ENCODE measurements at places on chromosomes 7 and 10.

DNA sequence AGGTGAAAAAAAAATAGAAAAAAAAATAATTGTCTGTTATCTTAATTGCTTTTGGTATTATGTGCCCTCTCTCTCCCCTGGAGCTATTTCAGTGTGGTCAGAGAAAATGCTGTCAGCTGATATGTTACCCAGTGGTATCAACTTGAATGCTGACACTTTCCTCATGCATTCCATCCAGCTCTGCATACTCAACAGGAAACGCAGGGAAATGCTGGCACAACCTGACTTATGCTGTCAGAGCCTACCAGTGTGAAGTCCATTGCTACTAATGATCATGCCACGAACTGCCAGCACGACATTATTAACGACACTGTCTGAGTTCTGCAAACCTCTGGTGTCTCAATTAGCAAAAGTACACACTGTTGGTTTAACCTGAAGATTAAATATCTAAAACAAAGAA is 182.8 kb downstream of the ZWINT start:
- no peak for DNase-seq

DNA sequence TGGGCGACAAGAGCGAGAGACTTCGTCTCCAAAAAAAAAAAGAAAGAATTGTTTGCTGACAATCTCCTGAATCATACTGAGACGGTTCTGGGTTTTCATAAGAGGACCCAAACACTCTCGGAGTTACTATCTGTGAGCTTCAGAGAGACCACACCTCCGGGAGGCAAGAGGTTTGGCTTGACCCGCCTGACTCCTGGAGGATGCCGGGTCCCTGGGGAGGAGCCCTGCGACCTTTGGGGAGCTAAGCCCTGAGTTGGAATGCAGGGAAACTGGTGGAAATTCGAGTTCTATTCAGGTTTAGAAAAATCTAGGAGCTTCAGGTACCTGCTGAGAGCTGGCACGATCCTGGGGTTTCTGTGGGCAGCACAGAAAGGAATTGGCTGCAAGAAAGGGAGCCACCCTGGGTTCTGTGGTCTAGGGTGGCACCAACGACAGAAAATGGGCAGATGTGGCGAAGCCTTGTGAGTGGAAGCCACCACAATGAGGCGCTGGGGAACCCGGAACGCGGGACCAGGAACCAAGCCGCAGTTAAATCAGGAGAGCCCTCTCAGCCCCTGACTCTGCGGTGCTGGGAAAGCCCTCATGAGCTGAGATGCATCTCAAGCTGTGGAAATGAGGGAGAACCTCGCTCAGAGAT is 21.9 kb upstream of the GATAD1 start:
- DNase-seq, result no peak

DNA sequence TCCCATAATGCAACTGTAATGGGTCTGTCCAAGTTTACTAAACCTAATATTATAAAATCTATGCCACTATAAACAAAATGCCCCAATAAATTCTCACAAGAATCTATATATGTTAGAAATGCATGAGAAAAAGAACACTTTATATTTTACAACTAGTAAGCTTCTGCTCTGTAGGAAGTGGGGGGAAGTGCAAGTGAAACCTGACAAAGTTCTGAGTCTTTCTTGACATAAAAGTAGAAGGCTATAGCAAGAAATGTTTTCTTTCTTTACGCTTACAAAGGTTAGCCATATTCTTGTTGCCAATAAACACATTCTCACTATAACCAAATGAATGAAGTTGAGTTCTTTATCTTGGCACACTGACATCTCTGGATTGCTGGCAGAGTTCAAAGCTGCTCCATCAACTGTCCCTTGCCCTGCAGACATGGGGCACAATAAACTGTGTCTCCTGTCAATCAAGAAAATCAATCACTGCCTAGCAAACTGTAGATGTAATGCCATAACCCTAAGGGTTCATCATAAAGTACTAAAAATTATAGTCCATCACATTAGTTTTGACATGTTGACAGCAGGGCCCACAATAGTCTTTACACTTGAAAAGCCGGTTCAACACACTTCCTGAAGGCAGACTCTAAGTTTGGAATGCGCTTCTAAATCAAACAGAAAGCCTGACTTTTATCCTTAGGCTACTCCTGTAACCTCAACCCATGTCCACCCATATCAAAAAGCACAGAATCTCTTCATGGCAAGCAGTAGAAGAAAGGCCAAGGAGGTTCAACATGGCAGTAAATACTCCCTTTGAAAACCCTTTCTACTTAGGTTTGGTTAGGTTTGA is 58.6 kb downstream of the TPK1 start:
- no peak for DNase-seq

- no peak for DNase-seq
Measured at GRCh38 chr10:83542774-83543411, 596.4 kb upstream of the GHITM start.

DNA sequence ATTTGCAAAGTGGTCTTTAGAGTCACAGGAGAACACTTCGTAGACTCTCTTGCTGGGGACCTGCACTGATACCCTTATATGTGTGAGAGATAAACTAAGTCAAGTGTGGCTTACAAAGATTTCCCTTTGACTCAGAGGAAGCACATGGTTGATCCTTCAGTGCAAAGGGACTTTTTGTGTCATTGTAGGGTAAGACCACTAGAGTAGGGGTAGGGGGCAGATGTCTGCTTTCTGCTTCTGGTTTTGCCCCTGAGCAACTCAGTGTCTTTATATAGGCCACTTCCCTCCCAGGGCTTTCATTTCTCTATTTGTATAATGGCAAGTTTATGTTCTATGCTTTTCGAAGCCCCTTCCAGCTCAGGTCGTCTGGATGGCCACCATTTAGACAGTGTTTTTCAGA is 281.7 kb downstream of the SORCS3 start:
- no peak for DNase-seq

DNA sequence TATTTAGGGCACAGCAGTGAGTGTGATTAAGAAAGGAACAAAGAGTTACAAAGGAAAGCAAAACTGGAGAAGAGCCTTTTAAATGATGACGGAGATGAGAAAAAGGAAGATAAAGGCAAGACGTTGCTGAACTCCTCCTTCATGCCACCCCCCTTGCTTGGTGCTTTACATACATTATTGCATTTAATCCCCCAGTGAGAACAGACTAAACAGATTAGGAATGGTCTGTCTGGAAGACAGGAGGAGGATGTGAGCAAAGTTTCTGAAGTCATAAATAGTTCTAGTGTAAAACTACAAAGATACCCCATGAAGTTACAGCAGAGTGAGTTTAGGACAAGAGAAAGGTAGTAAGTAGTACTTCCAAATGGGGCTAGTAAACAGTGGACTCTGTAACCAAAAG is 113.5 kb downstream of the PLCE1 start:
- DNase-seq, result no peak

DNA sequence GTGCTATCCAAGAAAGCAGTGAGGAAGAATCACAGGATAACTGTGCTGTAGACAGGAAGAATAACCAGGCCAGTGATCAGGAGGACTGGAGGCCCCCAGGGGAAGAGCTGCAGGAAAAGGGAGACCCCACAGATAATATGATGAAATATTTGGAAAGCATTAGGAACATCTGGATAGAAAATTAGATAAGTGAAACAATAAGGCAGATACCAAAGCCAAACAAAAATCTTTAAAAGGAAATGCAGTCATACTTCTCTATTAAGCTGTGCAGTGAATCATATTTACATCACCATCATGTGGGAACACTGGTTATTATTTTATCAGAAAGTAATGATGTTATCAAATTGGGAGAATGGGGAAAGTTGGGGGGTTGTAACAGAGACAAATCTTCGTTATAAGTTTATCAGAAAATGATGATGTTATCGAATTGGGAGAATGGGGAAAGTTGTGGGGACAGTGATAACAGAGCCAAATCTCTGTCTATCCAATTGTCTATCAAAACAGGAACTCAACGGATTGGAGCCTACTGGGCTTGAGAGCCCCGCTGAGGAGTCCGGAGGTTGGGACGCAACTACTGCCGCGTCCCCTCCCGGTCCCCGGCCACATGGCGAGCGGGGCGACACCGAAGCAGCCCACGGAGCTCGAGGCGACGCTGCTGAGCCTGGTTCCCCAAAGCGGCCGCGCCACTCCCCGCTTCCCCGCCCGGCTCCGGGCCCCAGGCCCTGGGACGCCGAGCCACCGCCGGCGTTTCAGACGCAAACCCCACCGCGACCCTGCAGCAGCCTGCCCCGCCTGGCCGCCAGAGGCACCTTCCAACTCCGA is 14.0 kb upstream of the RALA start:
- no peak for DNase-seq

DNA sequence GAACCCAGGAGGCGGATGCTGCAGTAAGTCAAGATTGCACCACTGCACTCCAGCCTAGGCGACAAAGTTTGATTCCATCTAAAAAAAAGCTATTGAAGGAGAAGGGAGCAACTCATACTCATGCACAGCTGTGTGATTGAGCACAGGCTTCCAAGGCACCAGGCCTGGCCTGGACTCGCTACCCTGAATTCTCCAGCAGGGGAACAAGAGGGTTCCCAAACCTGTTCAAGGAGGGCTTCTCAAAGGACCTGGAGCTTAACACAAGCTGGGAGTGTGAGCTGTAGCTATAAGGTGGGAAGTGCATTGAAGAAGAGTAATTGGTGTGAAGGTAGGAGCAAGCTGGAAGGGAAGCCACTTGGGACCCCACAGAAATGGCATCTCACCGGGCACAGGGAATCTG is 15.1 kb upstream of the DDIT4 start:
- DNase-seq, result no peak

- DNase-seq, result no peak
Measured at GRCh38 chr10:47346581-47347302, 1.4 kb upstream of the RBP3 start.

DNA sequence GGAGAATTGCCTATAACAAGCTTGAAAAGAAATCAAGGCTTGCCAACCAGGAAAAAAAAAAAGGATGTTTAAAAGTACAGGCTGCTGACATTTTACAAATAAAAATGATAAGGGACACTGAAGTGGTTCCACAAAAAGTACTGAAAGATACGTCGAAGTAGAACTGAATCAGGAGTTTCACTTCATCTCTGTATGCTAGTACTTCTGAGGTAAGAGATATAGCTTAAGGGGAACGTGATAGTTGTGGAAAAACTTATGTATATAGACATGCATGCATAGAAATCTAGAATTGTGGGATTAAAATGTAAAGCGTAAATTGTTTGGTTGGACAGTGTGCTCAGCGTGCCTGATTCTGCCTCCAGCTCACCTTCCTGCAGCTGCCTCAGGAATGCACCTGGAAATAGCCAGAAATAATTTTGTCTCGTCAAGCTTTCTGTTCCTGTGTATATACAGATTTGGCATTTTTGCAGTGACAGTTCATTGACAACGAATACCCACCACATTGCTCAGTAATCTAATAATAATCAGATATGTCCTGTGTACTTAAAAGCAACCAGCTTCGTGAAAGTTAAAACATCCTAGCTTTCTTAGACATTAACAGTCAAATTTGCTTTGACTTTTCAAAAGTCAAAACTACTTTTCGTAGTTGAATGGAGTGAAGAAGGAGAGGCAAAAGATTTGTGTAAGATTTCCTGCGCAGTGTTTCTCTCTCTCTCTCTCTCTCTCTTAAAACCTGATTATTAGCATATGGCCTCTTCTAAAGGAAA is 1.4 kb downstream of the SOSTDC1 start:
- DNase-seq, result no peak

DNA sequence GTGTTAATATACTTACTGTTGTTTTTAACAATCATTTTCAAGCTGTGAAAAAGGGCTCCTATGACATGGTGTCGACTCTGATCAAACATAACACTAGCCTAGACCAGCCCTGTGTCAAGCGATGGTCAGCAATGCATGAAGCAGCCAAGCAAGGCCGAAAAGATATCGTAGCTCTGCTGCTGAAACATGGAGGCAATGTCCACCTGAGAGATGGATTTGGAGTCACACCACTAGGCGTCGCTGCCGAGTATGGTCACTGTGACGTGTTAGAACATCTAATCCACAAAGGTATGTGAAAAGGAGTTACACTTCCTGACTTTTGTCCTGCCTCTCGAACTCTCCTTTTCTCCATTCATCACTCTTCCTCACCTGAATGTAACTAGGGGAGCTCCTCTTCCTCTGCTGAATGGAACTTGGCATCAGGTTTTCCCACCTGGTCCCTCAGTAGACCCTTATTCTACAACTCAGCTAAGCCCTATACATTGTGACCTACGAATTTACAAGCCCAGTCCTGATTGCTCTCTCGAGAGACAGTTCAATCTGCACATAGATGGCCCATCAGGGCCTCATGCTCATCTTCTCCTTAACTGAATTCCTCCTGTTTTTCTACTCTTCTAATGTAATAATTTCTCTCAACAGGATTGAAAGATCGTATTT is 23.0 kb downstream of the ASB15 start:
- DNase-seq, result no peak

- no peak for DNase-seq
Measured at GRCh38 chr7:18806177-18806576, 310.6 kb downstream of the HDAC9 start.

DNA sequence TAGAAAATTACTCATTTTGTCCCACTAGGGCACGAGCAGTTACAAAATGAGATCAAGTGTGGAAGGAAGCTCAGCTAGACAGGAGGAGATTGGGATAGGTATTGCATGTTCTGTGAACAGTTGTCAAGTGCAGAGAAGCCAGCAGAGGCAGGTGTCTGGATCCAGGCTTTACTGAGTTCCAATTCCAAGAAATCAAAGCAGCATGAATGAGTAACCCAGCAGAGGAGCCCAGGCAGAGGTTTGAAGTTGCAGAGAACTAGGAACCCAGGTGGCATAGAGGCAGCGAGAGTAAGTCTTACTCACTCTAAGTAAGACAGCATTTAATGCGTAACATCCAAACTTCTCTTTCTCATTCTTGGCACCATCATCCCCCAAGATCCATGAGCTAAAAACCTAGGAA is 11.8 kb downstream of the MRC1 start:
- DNase-seq, result no peak

DNA sequence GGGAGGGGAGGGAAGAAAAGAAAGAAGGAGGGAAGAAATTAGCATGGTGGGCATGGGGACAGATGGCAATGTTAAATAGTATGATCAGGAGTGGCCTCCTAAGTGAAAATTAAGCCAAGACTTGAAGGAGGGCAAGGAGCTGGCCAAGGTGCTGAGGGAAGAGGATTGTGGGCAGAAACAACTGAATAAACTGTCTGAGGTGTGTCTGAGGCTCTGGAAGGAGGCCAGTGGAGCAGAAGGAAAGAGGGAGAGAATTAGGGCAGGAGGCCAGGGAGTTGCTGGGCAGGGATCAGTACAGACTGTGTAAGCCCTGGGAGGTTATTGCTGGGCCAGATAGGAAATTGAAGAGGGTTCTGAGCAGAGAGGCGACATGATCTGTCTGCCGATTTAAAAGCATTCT is 40.6 kb upstream of the VKORC1L1 start:
- DNase-seq, result no peak

- no peak for DNase-seq
Measured at GRCh38 chr10:121926671-121927317, 1.0 kb downstream of the ATE1 start.

DNA sequence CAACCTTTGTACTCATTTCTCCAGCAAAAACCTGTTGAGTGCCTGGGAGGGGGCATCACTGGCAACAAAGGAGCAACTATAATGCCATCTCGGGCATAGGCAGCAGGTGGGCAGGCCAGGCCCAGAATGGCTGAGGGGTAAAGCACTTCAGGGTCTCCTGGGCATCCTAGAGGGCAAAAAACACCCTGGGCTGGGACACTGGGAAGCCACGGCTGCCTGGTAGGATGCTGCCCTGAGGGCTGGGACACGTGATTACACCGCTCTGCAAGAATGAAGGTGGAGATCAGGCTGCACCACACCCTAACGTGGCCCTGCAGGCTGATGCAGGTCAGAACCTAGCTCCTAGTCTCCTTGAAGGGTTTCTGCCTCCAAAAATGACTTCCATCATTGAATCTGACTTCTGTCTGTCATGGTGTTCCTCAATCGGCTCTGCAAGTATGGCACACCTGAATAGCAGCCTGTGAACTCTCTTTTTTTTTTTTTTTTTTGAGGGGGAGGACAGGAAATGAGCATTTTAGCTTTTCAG is 4.5 kb upstream of the TRAPPC14 start:
- DNase-seq, result no peak

GRCh38 chr10:119541459-119542356 is 811 bp downstream of the RGS10 start:
- no peak for DNase-seq

Measured in glomerular endothelial cell (primary cell).